Chondrocyte (in vitro differentiated cells): ENCODE measurements at places on chromosomes 2 and 18. TPM values are rescaled to one million over a fixed set of nuclear protein-coding genes. Genes with fewer than 3 reads are reported as not detected.

SEC11C gene
- total RNA-seq, result 27.6 to 51.1 TPM (median 32.8 TPM) in 3 replicates

LIPG gene
- total RNA-seq, result 0.34 to 1.5 TPM (median 1.4 TPM) in 3 replicates

GKN1 gene
- total RNA-seq, result 0.37 TPM in 1 of 3 replicates, not detected in the others

CGREF1 gene
- 9.6 to 15.9 TPM (median 13.5 TPM) in 3 replicates for total RNA-seq

INHBB gene
- 0.58 to 1.3 TPM (median 0.90 TPM) in 3 replicates for total RNA-seq

REG3G gene
- not detected in 3 replicates for total RNA-seq

GAL3ST2 gene
- total RNA-seq, result 0.52 to 1.3 TPM in 2 of 3 replicates, not detected in the other

MYCN gene
- 0.17 to 0.34 TPM in 2 of 3 replicates, not detected in the other for total RNA-seq

RTP5 gene
- not detected in 3 replicates for total RNA-seq

C2orf80 gene
- not detected in 3 replicates for total RNA-seq

DUSP2 gene
- total RNA-seq, result 0.31 to 1.3 TPM (median 1.1 TPM) in 3 replicates

C2orf66 gene
- 0.89 TPM in 1 of 3 replicates, not detected in the others for total RNA-seq

PTPRN gene
- total RNA-seq, result 0.67 to 0.87 TPM (median 0.80 TPM) in 3 replicates

SPDYA gene
- 1.6 to 3.4 TPM (median 1.6 TPM) in 3 replicates for total RNA-seq

BABAM2 gene
- 33.0 to 34.0 TPM (median 33.9 TPM) in 3 replicates for total RNA-seq
